Hematopoietic multipotent progenitor cell treated with erythropoietin and hydrocortisone succinate and interleukin-3 and kit ligand, for 6 days (in vitro differentiated cells): ENCODE measurements at places on chromosomes 6 and 20.
A peak's percentile ranks its signal among the peaks of the same experiment; 100 is the strongest.

- DNase-seq: no peak
Measured at GRCh38 chr6:93550551-93551276, 131.4 kb upstream of the EPHA7 start.

- DNase-seq: no peak
Measured at GRCh38 chr6:2381872-2382661, 136.7 kb upstream of the GMDS start.

DNA sequence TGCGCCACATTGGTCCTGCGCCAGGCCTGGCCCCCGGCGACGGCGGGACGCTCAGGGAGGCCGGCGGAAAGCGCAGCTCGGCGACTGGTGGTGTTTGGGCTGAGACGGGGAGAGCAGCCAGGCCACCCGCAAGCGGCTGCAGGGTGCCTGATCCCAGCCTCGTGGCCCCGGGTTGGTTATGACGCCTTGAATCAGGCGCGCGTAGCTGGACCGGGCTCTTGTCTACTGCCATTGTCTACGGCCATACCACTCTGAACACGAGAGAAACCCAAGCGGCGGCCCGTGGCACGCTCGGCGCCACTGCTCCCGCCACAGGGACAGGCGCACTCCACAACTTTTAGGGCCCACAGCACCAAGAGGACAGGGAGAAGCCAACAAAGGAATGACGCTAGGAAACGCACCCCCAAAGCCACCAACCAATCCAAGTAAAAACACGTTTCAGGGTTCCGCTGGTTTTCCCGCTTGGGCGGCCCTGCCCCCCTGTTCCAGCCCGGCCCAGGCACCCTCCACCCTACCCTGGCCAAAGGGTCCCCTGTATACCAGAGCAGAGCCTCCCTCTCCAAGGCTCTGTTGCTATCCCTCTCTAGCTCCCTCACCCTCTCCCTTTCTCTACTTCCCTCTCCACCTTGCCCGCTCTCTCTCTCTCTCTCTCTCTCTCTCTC, 1849.3 kb upstream of the DEFB115 start:
- DNase-seq: no peak

DNA sequence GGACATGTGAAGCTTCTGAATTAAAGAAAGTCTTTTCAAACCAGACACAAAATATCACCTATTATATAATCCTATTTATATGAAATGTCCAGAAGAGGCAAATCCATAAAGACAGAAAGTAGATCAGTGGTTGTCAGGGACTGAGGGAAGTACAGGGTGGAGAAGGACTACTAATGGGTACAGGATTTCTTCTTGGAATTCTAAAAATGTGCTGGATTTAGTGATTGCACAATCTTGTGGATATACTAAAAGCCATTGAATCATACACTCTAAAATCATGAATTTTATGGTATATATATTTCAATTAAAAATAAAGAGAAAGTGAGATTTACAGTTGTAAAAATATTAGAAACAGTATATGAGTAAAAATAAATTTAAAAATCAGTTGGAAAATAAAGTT, 18.7 kb upstream of the MC3R start:
- DNase-seq: no peak

GRCh38 chr6:2509711-2510110, 241.0 kb downstream of the MYLK4 start:
- DNase-seq: no peak

- DNase-seq: peak; percentile 43
Measured at GRCh38 chr20:45111799-45112471, 3.0 kb downstream of the WFDC5 start.

DNA sequence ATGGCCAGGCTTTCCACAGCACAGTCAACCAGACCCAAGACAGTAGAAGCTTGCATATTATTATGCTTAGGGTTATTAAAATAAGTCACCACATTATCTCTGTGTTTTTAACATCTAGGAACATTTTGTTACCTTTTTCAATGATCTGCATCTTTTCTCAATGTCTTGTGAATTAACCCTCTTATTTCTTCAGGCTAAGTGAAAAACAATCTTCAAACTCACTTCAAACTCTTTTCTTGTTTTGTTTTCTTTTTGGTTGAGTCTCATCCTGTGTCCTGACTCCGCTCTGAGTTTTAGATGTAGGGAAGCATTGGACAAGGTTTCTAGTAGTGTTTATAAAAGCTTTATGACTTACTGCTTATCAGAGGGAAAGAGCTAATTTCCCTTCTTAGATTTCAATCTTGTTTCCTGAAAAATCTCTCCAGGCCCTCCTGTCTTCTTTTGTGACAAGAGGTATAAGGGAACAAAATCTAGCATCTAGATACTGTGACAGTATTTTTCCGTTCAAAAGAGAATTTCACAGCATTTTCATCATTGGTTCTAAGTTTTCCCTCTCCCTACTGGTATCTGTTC, 26.2 kb downstream of the NOX3 start:
- DNase-seq: no peak

DNA sequence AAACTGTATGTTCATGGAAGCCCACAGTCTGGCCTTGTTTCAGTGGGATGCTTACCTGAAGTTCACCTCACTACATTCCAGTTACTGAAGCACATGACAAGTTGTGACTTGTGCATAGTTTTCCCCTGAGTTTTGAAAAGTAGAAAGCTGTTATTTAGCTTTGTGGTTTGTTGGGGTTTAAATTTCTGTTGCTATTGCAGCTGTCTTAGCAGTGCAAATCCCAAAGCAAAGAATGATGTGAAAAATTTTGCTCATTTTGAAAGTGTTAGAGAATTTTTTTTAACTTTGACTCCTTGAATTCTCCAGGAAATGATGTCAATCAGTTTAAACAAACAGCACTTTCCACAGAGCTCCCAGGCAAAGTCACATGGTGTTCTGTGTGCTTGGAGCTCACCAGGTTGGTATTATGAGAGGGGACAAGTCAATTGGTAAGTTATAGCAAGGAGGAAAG, 268.4 kb downstream of the ADGRG6 start:
- DNase-seq: no peak

DNA sequence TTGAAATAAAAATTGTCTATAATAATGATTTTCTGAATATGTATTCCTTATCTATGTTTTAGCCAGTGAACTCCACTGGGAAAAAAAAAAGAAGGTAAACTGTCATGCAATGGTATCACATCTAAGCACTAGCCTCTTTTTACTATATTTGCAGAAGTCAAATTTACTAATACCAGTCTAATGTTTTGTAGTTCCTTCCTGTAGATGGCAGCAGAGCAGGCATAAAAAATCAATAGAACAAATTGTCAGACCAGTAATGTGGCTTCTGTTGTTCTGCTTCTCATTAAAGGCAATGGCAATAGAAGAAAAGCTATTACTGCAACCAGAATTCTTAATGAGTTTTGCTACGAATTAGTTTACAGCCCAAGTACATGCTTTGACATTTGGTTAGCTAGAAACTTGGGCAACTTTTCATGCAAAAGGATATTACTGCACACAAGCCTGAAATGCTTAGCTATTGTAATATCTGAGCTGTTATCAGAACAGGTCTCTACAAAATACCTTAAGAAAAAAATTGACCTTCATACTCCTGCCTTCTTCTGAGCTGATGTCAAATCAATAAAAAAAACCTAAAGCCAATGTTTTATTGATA, 476.9 kb downstream of the KHDRBS2 start:
- DNase-seq: peak; percentile 54

- DNase-seq: no peak
Measured at GRCh38 chr6:14711704-14712379, 534.0 kb upstream of the JARID2 start.

- no peak for DNase-seq
Measured at GRCh38 chr6:29694637-29695036, 13.7 kb upstream of the ZFP57 start.

DNA sequence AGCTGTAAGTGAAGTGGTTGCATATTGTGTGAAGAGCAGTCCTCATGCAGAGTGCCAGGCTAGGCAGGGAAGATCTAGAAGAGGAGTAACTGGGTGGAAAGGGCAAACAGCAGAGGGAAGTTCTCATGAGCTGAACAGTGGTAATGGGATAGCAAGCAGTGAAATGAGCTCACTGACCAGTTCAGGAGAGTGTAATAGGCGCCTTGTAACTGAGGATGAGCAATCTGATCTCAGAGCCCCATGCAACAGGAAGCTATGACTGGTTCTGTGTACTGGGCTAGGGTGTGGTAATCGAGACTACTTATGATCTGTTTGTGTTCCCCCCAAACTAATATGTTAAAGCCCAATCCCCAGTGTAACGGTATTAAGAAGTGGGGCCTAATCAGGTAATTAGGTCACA, 98.6 kb downstream of the RFX6 start:
- DNase-seq: no peak

- DNase-seq: peak; percentile 29
Measured at GRCh38 chr20:43408848-43409576, 48.7 kb upstream of the SRSF6 start.

- DNase-seq: no peak
Measured at GRCh38 chr6:110549277-110549676, 72.9 kb upstream of the SLC22A16 start.

GRCh38 chr6:108947114-108947854, 99.1 kb downstream of the ARMC2 start:
- DNase-seq: no peak

DNA sequence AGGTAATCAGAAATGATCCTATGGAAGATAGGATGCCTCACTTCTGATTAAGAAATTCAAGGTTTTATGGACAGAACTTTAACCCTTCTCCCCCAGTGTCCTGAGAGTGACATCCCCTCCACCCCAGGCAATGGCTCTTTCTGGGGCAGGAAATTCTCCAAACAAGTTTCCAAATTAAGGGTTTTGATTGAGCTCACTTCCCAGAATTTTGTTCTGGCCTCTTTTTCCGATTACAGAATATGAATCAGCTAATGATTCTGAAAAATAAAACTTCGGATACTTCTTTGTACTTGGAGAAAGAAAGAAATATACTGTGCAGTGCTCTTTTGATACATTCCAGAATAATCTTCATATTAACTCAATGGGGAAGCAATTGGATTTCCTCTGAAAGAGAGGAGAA, 32.8 kb upstream of the TASP1 start:
- no peak for DNase-seq

DNA sequence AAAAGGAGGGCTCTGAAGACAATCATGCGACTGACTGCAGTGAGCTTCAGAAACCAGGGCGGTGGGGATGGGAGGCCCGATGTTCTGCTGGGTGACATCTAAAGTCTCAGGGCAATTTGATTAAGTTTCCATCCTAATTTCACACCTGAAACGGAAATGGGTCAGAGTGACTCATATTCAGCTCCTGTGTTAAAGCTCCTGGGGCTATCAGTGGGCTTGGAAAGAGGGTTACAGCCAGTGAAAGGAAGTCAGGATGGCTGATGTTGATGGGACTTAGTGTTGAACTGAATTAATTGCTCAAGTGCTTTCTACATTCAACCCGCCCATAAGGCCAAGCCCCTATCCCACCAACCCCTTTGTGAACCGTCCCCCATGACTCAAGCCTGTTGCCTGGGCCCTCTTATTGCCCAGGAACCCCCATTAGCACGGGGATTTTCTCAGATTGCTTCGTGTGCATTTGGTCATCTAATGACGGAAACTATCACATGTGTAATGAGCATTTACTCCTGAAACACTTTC, 47.1 kb upstream of the TBC1D7 start:
- no peak for DNase-seq

GRCh38 chr6:20565342-20565741, 31.1 kb downstream of the CDKAL1 start:
- no peak for DNase-seq

DNA sequence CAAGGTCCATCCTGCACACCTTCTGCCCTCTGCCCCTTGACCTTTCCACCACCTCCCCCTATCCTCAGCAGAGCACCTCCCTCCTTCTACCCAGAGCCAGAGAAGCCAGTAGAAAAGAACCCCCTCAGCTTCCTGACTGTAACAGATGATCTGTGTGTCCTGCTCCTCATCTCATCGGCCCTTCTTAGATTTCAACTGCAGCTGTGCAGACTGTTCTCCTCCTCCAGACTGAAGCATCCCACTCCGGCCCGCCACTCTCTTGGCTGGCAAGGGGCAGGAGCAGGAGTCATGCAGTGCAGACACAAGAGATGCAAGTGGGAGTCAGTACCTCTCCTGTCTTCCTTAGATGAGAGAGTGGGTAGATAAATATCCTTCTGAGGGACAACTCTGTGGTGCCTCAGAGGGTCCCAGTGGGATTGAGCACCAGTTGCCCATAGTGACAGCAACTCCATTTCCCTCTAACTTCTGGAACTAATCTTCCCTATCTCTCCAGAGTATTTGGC, 163.5 kb upstream of the MLN start:
- no peak for DNase-seq

GRCh38 chr20:2871661-2872458, 1.4 kb upstream of the PTPRA start:
- DNase-seq: peak; percentile 22

DNA sequence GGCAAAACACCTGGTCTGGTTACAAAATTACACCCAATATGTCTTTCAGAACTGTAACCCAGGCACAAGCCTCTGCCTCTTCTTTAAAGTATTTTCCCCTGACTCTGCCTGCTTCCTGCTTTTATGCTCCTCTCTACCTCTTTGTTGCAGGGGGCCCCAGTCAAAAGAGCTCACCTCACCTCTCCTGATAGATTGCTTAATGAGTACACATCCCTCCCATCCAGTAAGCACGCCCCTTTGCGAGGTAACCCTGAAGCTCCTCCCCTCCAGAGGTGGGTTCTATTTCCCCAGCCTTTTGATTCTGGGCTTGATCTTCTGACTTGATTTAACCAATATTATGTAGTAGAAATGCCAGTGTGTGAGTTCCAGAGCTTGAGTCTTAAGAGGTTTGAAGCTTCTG, 56.6 kb upstream of the EYA2 start:
- no peak for DNase-seq

- DNase-seq: no peak
Measured at GRCh38 chr6:107666084-107666980, 157.8 kb downstream of the SCML4 start.

- no peak for DNase-seq
Measured at GRCh38 chr20:22020201-22020600, 314.7 kb downstream of the PAX1 start.

GRCh38 chr20:45497971-45498494, 17.4 kb downstream of the SPINT3 start:
- DNase-seq: no peak

DNA sequence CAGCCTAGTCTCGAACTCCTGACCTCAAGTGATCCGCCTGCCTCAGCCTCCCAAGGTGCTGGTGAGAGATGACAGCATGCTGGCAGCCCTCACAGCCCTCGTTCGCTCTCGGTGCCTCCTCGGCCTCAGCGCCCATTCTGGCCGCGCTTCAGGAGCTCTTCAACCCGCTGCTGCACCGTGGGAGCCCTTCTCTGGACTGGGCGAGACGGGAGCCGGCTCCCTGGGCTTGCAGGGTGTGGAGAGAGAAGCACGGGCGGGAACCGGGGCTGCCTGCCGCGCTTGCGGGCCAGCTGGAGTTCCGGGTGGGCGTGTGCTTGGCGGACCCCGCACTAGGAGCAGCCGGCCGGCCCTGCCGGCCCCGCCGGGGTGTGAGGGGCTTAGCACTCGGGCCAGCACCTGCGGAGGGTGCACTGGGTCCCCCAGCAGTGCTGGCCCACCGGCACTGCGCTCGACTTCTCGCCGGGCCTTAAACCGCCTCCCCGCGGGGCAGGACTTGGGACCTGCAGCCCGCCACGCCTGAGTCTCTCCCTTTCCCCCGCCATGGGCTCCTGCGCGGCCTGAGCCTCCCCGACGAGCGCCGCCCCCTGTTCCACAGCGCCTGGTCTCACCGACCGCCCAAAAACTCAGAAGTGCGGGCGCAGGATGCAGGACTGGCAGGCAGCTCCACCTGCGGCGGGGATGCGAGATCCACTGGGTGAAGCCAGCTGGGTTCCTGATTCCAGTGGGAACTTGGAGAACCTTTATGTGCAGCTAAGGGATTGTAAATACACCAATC, 31.5 kb upstream of the RANBP9 start:
- DNase-seq: no peak
